ENCODE measurements at places on chromosomes 1 and 21. TPM values are rescaled to one million over a fixed set of nuclear protein-coding genes. Genes with fewer than 3 reads are reported as not detected.

The SLFNL1 gene
- total RNA-seq, result not detected

The AIRE gene
- not detected for total RNA-seq

The APOBEC4 gene
- total RNA-seq, result not detected

The TMCO1 gene
- total RNA-seq, result 126 TPM

The RIPK4 gene
- 1.0 TPM for total RNA-seq

The CCDC30 gene
- 0.65 TPM for total RNA-seq

The CROCC gene
- 24.0 TPM for total RNA-seq

The OR2L13 gene
- total RNA-seq, result not detected

The RNU1-3 gene
- under 0.01 TPM for total RNA-seq

The ITGB2 gene
- total RNA-seq, result 2.1 TPM

The DMBX1 gene
- not detected for total RNA-seq

The FOXD3 gene
- total RNA-seq, result not detected

The PPP2R5A gene
- 31.7 TPM for total RNA-seq

The C1orf115 gene
- total RNA-seq, result 1.9 TPM

The LRRC71 gene
- total RNA-seq, result not detected

The FAM167B gene
- total RNA-seq, result 4.2 TPM

The MIA3 gene
- total RNA-seq, result 28.2 TPM

The KLF17 gene
- total RNA-seq, result 0.11 TPM

The SSX2IP gene
- 15.3 TPM for total RNA-seq

The TTLL7 gene
- total RNA-seq, result 3.0 TPM

The C1QC gene
- total RNA-seq, result not detected

The USF1 gene
- total RNA-seq, result 68.4 TPM

The AMY1C gene
- not detected for total RNA-seq

The ALX3 gene
- total RNA-seq, result not detected

The TMEM61 gene
- total RNA-seq, result not detected

The PCNT gene
- 26.7 TPM for total RNA-seq

The GBP4 gene
- not detected for total RNA-seq

The EFCAB14 gene
- 51.6 TPM for total RNA-seq

The STIL gene
- total RNA-seq, result 17.1 TPM

The MATN1 gene
- total RNA-seq, result not detected

The NBPF20 gene
- 1.4 TPM for total RNA-seq

The CRYBG2 gene
- not detected for total RNA-seq

The LAD1 gene
- total RNA-seq, result not detected

The SPRR5 gene
- total RNA-seq, result not detected

The S100A16 gene
- 495 TPM for total RNA-seq

The OPTC gene
- not detected for total RNA-seq

The FMN2 gene
- 141 TPM for total RNA-seq

The PDPN gene
- 0.25 TPM for total RNA-seq

The OR2T12 gene
- total RNA-seq, result not detected

The PTGFR gene
- 13.3 TPM for total RNA-seq

The DNAJC16 gene
- 22.5 TPM for total RNA-seq

Data from GM23248 (cell line).